LNCaP clone FGC (cell line): ENCODE measurements at places on chromosomes 16 and 17.

DNA sequence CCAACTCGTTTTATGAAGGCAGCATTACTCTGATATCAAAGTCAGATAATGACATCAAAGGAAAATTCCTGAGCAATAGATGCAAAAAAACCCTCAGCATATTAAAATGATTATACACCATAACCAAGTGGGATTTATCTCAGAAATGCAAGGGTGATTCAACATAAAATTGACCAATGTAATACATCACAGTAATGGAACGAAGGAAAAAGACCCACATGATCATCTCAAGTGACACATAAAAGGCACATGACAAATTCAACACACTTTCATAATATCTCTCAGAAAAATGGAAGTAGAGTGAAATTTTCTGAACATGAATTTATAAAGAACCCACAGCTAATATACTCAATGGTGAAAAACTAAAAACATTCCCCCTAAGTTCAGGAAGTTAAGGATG is 118.8 kb downstream of the ITFG1 start:
- no peak for DNase-seq

DNA sequence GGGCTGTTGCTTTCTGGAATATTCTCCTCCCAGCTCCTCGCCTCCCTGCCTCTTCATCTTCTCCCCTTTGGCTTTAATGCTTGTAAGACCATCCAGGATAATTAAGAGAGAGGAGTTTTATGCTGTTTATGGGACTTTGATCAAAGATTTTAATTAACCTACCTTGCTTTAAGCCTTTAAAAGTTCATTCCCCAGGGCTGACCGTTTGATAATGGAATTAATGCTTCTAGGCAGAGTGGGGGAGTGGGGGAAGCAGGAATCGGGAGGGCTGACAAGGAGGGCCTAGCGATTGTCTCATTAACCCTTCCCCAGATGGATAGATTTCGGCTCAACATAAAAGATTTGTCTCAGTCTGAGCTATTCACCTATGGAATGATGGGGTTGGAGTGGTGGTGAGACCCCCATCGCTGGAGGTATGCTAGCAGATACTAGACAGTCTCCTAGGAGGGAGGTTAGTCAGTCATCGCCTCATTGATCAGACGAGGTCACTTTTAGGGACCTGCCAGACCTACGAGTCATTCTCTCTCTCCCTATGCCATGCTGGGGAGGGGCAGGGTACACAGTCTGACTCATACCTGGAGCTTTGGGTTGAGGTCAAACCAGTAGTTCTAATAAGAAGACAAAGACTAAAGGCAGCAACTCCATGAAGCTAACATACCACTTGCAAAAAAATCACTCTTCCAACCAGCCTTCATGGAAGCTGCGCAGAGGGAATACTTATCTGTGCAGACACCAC is 236.6 kb upstream of the NLRP1 start:
- no peak for DNase-seq

DNA sequence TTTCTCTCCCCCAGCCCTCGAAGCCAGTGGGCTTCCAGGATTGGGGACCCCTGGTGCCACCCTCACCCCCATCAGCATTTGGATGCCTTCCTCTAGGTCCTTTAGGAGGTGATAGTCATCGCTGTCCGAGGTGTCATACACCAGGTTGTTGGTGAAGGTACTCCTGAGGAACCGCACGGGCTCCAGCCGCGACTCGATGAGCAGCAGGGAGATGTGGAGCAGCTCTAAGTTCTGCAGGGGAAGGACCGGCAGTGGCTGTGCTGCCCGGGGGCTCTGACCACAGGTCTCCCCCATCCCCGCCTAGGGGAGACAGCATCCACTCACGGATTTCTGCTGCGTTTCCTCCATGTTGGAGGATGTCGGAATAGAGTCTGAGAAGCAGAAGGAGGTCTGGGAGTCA is 962 bp downstream of the CSHL1 start:
- no peak for DNase-seq

GRCh38 chr16:84933774-84934631 is 77.3 kb downstream of the ZDHHC7 start:
- DNase-seq: no peak

GRCh38 chr17:11256877-11257276 is 15.9 kb downstream of the SHISA6 start:
- DNase-seq: no peak

GRCh38 chr16:1466968-1467521 is 7.8 kb downstream of the CLCN7 start:
- no peak for DNase-seq

DNA sequence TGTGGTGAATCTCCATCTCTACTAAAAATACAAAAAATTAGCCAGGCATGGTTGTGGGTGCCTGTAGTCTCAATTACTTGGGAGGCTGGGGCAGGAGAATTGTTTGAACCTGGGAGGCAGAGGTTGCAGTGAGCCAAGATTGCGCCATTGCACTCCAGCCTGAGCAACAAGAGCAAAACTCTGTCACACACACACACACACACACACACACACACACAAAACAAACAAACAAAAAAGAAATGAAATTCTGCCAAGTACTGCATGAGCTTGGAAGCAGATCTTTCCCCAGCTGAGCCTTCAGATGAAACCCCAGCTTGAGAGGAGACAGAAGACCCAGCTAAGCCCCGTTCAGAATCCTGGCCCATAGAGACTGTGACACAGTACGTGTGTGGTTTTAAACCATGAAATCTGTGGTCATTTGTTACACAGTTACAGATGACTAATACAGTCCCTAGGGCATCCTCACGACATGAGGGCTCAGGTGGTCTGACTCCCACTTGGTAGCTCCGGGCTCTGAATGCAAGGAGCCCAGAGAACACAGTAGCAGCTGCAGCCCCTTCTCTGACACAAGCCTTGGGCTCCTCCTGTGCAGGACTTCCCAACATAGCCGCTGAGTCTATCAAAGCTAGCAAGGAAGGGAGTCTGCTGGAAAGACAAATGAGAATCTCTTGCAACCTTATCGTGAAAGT is 132.8 kb downstream of the SEC14L1 start:
- DNase-seq: no peak

GRCh38 chr17:78041386-78042179 is 83.1 kb downstream of the TNRC6C start:
- DNase-seq: no peak

DNA sequence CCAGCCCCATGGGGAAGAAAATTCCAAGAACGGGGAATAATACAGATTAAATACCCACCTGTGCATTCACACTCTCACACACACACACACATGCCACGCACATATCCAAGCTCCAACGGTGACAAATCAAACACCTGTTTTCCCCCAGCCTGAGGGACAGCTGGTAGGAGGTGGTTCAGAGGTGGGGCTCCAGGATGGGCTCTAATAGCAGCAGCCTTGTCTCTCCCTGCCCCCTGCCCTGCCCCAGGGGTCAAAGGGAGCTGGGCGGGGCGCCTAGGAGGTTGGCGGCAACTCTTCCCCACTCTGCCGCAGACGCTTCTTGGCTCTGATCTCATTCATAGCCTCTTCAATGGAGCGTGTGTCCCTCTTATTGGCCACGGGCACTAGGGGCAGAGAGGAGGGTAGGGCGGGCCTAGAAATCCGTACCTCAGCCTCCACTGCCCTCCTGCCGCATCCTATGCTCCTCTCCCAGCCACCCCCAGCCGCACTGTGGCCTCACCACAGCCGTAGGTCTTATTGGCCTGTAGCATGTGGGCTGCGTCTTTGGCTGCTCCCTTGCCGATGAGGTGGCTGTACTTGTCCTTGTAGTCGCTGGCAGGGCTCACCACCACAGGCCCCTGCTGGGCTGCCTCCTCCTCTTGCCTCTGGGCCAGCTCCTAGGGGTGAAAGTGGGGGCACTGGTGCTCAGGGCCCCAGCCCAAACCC is 8.2 kb downstream of the SPAG7 start:
- no peak for DNase-seq

DNA sequence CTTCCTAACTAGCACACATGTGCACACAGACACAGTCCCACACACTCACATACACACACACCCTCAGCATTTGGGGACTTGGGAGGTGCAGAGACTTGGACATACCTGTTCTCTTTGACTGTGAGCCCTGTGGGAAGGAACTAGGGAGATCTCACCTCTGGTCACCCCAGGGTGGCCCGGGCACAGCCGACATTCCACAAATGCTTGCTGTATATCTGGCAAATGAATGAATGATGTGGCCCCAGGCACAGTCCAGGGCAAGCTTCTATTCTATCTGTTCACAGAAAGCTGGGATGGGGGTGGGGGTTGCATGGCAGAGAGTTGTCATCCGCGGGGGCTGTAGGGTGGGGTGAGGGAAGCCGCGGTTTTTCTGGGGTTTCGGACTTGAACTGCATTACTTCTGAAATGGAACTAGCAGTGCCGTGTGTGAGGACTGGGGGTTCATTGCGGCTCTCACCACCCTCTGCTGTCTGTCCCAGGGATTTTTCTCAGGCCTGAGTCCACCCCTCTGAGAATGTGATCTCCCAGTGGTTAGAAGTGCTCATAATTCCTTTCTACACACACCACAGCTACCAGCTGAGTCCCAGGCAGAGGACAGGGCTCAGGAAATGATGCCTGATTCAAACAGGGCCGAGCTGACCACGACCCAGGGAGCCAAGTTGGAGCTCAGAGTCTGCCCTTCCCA is 3.3 kb upstream of the RIPOR1 start:
- no peak for DNase-seq

DNA sequence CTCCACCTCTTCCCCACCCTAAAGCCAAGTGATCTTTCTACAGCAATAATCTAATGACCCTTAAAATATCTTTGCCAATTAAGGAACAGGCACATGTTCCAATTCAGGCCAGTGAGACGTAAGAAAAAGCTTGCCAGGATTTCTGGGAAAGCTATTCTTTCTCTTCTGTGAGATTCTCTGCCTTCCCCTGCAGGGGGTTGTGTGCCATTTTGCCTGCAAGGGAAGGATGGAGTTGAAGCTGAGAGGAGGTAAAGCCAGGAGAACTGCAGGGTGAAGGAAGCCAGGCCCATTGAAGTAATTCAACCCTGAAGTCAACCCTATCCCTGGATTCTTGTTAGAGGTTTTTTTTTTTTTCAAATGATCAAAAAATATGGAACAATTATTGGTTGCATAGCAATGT is 9.0 kb upstream of the LPO start:
- DNase-seq: no peak

GRCh38 chr17:82619641-82620040 is 28.6 kb downstream of the WDR45B start:
- no peak for DNase-seq

GRCh38 chr17:6700948-6701307 is 12.2 kb downstream of the SLC13A5 start:
- no peak for DNase-seq

GRCh38 chr17:32992321-32993033 is 830 bp downstream of the SPACA3 start:
- no peak for DNase-seq

DNA sequence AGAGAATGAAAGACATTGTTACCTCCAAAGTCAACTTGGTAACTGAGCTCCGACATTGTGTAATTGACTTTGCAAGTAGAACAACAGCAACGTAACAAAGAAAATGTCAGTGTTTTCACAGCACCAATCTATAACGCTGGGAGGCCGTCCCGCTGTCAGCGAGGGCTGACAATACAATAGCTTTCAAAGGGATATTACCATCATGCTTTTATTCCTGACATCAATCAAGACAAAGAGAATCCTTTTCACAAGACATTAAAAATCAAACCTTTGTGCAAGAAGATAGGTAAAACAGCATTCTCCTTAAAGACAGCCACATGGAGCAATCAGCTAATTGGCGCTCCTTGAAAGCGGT is 6.2 kb downstream of the ZNF423 start:
- DNase-seq: no peak

DNA sequence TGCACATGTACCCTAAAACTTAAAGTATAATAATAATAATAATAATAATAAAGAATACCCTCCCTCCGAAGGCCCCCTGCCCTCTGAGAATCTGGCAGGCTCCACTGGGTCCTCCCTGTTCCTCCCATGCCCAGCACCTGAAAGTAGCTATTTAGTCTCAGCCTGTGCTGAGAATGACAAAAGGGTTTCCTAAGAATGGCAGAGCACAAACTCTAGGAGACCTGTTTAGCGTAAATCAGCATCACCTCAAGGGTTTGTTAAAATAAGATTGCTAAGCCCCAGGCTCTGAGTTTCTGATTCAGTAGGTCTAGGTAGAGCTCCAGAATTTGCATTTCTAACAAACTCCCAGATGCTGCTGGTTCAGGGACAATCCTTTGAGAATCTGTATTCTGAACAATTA is 606.8 kb upstream of the CDH11 start:
- no peak for DNase-seq

- no peak for DNase-seq
These were observed 92.7 kb upstream of the CLEC18A start for GRCh38 chr16:69858191-69859104.

DNA sequence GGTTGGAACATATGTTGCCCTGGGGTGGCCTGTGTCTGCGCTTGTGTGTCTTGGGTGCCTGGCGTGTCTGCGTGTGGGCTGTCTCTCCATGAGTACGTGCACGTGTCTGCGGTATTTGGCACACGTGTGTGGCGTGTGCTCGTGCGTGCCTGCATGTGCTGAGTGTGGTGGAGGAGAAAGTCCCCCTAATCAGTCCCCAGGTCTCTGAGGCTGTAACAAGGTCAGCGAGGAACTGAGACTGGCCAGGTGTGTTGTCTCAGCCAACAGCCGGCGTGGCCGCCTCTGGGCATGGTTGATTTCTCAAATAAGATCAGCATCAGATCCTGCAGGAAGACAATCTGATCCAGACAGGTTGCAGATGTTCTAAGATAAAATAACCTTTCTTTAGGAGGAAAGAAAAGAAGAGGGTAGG is 3.5 kb upstream of the CPNE7 start:
- no peak for DNase-seq

DNA sequence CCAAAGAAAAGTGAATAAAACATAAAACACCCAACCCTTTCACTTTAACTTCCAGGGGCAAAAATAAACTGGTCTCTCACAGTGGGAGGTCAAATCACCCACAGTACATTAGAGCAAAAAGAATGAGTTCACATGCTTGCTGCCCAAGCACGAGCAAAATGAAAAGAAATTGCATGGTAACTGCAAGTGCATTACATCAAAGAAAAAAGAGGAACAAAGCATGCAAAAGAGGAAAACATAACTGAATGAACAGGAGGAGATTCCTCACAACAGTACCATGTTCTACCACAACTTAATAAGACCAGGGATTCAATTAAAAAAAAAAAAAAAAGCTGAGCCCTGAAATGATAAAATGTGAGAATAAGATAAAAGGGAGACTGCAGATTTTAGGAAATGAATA is 12.3 kb downstream of the DNAH2 start:
- no peak for DNase-seq
